ENCODE measurements at places on chromosomes 5 and 9. TPM values are rescaled to one million over a fixed set of nuclear protein-coding genes. Genes with fewer than 3 reads are reported as not detected.

ZNF483 gene
- 5.1 TPM for total RNA-seq

DNA sequence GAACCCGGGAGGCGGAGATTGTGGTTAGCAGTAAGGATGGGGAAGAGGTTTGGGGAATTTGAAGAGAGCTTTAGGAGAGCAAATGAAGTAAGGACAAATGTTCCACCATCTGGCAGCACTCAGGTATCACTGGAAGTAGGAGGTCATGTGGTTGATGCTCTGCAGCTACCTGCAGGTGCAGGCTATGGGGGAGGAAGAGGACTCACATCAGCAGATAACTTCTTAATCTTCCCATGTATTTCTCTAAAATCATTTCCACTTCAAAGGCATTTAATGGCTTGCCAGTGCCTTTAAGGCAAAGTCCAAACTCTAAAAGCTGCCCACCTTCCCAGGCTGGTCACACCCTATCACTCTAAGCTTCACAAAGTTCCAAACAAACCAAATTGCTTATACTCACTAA lies 8.1 kb upstream of the HAVCR1 start:
- no peak for DNase-seq

GRCh38 chr9:71581101-71581500 lies 187.2 kb downstream of the CEMIP2 start:
- no peak for DNase-seq

GABRB2 gene
- not detected for total RNA-seq

ASPN gene
- not detected for total RNA-seq
